ENCODE measurements at places on chromosomes 4 and X.
A peak's percentile ranks its signal among the peaks of the same experiment; 100 is the strongest.

GRCh38 chr4:38534344-38535045 is 129.5 kb upstream of the KLF3 start:
- no peak for DNase-seq

- no peak for DNase-seq
These were observed 166.5 kb downstream of the PRR32 start for GRCh38 chrX:126985981-126986380.

- DNase-seq = no peak
These were observed 54.1 kb downstream of the TXK start for GRCh38 chr4:48079972-48080391.

GRCh38 chr4:36303426-36304137 is 22.2 kb downstream of the DTHD1 start:
- peak; percentile 65 for DNase-seq

GRCh38 chr4:24831637-24832036 is 36.3 kb downstream of the SOD3 start:
- DNase-seq = no peak

DNA sequence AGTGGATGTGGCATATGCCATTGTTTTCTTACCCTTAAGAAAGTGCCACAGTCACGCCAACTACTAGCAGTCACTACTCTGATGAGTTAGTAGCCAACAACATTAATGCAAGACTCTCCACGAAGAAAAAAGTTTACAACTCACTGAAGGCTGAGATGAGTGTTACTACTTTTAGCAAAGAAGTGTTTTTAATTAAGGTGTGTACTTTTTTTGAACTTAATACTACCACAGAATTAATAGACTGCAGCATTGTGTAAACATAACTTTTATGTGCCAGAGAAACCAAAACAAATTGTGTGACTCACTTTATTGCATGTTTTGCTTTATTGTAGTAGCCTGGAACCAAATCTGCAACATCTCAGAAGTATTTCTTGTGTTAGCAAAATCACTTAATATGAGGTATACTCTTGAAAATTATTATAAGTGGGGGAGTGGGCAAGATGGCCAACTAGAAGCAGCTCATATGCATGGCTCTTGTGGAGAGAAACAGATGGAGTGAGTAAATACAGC is 2.2 kb upstream of the UGT2B4 start:
- no peak for DNase-seq

DNA sequence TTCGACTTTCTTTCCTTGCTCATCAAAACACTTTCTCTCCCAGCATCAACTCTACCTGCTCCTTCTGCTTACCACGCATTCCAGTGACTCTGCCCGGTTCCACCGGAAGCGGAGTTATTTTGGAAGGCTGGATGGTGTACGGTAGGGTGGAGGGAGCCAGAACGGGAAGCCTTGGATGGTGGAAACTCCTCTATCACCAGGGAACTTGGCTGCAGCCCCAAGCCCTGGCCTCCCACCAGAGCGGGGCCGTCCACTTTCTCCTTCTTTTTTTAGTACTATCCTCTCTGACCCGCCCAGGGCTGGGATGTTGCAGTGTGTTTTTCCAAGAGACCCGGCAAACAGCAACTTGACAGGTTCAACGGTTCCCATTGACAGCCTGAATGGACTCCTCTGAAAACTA is 27.6 kb downstream of the ADGRG2 start:
- no peak for DNase-seq

- DNase-seq = no peak
These were observed 426.4 kb downstream of the PDGFC start for GRCh38 chr4:156545003-156545785.

DNA sequence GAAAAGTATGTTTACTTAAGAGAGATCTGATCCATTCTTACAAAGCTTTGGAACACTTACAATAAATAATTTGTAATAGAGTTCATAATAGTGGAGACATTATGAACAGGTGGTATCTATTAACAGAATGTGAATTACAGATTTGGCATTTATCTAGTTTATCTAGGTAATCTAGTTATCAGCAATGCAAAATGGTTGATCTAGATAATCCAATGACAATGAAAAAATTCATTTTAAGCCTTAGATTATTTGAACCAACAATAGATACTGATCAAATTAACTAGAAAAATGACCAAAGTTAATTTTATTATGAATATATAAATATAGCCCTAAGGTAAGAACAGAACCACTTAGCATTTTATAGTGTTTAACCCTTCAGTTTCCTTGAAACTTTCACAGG is 10.4 kb upstream of the NSUN7 start:
- DNase-seq = no peak

DNA sequence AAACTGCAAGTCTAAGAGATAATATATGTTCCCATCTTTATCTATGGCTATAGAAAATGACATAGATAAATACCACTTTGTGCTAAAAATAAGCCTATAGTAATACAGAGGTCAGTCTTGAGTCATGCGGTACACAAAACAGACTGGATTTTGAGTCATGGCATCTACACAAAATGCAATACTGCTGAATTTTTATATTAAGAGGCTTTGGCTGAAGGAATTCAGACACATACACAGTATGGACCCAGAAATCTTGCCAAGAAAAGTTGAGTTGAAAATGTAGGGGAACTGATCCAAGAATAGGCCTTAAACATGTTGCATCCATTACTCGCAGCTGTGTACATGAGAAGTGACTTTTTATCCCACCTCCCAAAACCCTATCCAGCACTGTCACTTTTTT is 184.4 kb downstream of the TENM3 start:
- no peak for DNase-seq

DNA sequence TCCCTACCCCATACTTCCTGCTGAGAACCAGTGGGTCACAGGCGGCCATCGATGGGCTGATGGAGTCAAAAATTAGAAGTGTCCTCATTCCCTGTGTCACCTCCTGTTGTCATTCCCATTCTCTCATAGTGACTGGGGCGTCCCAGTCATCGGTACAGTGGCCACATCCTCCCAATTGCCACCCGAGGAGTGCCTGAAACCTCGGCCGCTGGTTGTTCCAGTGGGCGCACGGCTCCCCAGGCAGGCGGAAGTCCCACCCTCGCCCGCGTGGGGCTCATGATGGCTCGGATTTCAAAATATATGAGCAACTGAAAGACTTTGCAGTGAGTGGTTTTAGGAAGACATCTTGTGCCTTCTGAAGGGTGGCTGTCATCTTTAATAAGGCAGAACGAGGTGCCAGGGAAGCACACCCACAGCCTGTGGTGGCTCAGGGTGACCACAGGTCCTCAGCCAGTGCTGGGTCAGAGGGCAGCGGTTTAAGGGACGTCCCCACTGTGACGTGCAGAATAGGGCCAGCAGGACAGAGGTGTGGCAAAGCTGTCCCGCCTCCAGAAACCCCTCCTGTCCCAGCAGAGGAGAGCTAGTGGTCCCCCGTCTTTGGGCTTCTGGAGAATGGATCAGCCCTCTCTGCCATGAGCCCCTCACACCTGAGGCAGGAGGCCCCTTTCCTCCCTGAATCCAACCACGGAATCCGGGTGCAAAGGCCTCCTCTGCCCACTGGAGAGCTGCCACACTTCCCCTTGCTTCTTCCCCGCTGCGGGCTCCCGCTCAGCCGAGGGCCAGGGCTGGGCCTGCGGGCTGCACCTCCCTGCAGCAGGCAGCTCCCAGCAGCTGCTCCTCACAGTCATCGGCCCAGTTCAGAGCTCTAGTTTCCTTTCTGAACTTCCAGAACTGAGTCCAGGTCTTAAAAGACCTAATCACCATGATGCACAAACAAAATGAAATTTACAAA is 90.4 kb downstream of the ABLIM2 start:
- DNase-seq = no peak

DNA sequence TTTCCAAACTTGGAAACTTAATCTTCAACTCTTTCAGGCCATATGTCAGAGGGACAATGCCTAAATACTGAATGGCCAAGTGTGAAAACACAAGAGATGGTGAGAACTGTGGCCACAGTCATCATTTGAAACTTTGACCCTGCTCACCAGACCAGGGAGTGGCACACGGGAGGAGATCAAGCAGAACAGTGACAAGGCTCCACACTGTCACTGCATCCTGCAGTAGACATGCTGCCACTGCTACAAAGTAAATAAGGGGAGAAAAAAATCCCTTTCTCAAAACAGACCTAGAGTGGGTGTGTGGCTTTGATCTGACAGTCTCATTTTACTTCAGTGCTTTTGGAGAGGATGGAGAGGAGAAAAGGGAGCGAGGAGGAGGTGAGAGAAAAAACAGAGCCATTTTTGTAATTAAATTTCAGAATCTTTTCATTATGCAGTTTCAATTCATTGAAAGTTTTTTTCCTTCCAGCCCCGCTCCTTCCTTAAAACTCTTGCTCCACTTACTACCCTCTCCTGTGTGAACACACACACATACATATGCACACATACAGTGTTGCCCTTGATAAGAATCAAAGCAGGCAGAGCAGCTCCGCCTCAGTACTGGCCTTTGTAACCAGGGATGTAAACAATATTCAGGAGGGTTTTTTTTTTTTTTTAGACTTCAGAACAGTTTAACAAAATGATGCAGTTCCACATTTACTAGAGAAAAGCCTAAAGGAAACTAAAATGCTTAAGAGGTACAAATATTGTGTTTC is 34.4 kb downstream of the NEXMIF start:
- no peak for DNase-seq

GRCh38 chr4:188780686-188781085 is 641.4 kb downstream of the TRIML1 start:
- no peak for DNase-seq

- no peak for DNase-seq
These were observed 144.9 kb downstream of the STIM2 start for GRCh38 chr4:27005501-27005900.

DNA sequence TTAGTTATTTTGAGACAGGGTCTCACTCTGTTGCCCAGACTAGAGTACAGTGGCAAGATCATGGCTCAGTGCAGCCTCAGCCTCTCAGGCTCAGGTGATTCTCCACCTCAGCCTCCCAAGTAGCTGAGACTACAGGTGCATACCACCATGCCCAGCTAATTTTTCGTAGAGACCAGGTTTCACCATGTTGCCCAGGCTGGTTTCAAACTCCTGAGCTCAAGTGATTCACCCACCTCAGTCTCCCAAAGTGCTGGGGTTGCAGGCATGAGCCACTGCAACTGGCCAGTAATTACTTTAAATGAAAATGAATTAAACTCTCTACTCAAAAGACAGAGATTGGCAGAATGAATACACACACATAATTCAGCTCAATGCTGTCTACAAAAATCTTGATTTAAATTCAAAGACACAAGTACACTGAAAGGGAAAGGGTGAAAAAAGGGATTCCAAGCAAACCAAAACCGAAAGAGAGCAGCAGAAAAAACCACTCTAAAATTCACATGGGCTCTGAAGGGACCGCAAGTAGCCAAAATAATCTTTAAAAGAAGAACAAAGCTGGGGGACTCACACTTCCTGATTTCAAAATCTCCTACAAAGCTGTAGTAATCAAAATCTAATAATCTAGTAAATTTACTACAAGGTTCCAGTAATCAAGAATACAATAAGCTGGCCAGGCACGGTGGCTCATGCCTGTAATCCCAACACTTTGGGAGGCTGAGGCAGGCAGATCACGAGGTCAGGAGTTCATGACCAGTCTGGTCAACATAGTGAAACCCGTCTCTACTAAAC is 11.8 kb upstream of the SPON2 start:
- no peak for DNase-seq

DNA sequence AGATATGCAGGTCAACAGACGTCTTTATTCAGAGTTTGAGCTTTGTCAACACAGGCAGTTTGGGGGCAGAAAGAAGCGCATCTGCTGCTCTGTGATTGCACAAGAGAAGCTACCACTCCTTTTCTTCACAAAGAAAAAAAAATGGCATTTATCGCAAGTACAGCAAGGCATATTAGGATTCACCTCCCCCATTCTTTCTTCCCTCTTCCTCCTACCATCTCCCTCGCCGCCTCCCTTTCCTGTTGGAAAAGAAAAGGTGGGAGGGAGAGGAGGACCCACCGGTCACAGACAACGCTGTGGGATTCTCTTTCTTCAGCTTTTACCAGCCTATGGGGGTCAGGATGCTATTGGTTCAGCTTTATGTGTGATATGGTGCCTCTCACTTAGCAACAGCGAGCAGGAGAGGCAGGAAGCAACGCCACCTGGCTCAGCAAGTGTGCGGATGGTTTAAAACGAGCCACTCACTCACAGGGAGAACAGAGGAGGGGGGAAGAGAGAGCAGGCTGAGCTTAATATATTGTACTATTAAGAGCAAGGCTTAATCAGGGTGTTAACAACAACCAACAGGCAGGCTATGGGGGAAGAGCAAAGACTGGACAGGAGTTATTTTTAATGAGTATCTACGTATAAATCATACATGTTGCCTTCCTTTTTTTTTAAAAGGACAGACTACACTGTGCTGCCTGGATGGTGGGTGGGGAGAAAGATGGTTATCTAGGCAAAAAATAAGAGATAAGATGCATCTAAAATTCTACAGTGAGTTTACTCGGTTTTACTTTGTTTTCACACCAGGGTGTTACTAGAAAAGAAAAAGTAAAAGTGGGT is 104.7 kb downstream of the MAML3 start:
- DNase-seq = peak; percentile 94

- DNase-seq = no peak
These were observed 737.6 kb downstream of the TRIML1 start for GRCh38 chr4:188876881-188877280.

DNA sequence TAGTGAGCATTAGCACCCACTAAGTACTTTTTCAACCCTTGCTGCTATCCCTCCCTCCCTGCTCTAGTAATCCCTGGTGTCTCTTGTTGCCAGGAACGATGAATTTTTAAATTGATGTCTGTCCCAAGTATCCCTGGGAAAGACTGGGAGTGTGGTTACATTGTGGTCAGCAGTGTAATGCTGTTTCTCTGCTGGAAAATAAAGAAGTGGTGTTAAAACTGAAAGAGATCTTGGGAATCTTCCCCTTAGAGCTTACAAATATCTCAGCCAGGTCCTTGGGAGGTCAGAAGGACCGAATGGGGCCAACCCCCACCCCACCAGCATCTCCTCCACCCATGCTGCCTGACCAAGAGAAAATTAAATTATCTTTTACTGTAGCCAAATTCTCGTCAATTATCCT is 174.5 kb upstream of the MXRA5 start:
- no peak for DNase-seq

- no peak for DNase-seq
These were observed 2.5 kb downstream of the BDH2 start for GRCh38 chr4:103097112-103097511.

DNA sequence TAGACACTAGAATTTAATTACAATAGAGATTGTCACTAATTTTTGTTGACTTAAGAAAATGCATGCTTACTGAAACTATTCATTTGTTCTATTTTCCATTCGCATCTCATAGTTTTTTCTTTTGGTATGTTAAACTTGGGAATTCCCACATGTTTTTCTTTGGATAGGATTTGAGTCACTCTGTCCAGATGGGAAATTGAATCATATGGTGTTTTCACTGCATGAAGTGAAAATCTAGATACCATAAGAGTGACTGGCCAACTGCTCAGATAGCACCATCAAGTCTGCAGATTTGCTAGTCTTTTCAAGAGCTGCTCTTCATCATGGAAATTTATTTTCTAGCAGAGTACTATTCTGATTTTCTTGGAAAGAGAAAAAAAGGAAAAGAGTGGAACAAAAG is 172.6 kb downstream of the FAM47B start:
- DNase-seq = no peak

- DNase-seq = no peak
These were observed 57.0 kb upstream of the MXD4 start for GRCh38 chr4:2318885-2319284.

Data from hematopoietic multipotent progenitor cell (in vitro differentiated cells).